ENCODE measurements at places on chromosomes 6 and 20.

GRCh38 chr6:73666393-73666792, 12.6 kb upstream of the SLC17A5 start:
- DNase-seq: no peak

DNA sequence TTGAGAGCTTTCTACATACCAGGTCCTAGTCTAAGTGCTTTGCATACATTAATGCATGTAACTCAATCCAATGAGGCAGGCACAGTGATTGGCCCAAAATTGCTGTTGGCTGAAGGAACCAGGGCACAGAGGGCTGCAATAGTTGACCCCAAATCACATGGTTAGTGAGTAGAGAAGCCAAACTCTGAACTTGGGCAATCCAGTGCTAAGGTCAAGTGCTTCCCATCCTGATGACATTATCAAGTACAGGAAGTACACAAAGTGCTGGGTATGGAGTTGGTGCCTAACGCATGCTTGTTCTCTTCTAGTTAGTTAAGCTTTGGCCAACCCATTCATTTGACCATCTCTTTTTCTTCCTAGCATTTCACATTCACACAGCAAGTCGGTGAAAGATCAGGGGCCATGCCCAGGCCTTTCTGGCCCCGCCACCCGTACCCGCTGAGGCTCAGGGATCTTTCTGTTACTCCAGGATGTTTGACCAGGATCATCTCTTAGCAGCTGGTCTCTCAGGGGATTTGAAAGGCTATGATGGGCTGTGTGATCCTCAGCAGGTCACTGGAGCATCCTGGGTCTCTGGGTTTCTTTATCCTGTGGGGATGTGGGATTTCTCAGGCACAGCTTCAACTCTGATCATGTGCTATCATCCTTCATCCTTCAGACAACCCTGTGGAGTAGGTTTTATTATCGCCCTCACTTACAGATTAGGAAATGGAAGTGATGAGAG, 7.0 kb downstream of the KCNB1 start:
- DNase-seq: no peak

GRCh38 chr20:23414526-23415188, 6.6 kb downstream of the NAPB start:
- DNase-seq: no peak

DNA sequence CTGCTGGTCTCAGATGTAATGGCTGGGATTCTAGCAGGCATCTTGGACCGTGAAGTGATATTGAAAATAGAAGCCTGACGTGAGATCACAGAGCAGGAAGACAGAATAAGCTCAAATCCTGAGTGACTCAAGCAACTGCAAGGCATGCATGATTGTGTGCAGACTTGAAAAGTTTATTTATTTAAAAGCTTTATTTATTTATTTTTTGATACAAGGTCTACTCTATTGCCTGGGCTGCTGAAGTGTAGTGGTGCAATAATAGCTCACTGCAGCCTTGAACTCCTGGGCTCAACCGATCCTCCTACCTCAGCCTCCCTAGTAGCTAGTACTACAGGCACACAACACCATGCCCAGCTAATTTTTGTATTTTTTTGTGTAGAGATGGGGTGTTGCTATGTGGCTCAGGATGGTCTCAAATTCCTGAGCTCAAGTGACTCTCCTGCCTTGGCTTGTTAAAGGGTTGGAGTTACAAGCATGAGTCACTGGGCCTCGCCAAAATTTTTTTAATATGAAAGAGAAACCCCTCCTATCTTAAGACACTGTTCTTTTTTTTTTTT, 40.1 kb upstream of the RNF144B start:
- no peak for DNase-seq

GRCh38 chr20:60310560-60311349, 352.5 kb downstream of the CDH26 start:
- DNase-seq: no peak

GRCh38 chr6:108868647-108869046, 20.4 kb downstream of the ARMC2 start:
- DNase-seq: no peak

DNA sequence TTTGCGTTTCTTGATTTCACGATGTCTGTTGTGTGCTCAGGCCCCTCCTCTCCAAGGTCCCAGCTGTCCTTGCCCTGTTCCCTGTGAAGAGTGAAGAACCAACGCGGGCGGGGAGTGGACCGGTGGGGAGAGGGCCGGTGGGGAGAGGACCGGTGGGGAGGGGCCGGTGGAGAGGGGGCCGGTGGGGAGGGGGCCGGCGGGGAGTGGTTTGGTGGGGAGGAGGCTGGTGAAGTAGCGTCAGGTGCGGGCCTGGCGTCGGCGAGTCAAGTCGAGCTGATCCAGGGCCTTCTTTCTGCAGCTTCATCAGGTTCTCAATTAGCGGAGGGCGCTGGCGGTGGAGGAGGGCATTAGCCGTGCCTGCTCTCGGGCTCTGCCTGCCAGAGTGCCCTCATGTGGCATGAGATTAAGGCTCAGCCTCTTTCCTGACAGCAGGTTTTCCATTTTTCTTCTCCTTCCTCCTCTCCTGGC, 21.2 kb upstream of the BHLHE23 start:
- DNase-seq: no peak

- DNase-seq: no peak
These were observed 35.8 kb downstream of the PDSS2 start for GRCh38 chr6:107423474-107423990.

GRCh38 chr20:40280616-40281015, 408.4 kb downstream of the MAFB start:
- DNase-seq: no peak

DNA sequence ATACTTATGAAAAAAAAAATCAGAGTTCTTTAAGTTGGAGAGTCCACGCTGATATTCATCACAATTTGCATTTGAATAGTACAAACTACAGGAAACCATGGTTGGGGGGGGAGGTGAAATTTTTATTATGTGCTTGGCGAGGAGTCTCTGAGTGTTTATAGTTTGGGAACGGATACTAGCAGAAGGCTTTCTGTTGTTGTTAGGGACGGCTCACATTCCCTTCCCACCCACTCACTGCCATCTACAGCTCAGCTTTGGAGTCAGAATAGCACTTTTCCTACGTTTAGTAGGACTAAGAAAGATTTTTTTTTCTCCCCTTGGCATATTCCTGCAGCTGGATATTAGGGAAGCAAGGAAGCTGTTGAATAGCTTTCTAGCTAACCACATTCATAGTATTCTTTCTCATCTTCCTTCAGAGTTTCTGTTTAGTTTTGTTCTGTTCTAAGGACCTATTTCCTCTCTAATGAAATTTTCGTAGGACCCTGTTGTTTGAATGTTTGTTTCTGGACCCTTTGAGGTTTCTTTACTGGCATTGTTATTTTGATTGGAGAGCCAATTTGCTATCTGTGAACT, 235.1 kb upstream of the ZNF217 start:
- DNase-seq: peak; percentile 56

DNA sequence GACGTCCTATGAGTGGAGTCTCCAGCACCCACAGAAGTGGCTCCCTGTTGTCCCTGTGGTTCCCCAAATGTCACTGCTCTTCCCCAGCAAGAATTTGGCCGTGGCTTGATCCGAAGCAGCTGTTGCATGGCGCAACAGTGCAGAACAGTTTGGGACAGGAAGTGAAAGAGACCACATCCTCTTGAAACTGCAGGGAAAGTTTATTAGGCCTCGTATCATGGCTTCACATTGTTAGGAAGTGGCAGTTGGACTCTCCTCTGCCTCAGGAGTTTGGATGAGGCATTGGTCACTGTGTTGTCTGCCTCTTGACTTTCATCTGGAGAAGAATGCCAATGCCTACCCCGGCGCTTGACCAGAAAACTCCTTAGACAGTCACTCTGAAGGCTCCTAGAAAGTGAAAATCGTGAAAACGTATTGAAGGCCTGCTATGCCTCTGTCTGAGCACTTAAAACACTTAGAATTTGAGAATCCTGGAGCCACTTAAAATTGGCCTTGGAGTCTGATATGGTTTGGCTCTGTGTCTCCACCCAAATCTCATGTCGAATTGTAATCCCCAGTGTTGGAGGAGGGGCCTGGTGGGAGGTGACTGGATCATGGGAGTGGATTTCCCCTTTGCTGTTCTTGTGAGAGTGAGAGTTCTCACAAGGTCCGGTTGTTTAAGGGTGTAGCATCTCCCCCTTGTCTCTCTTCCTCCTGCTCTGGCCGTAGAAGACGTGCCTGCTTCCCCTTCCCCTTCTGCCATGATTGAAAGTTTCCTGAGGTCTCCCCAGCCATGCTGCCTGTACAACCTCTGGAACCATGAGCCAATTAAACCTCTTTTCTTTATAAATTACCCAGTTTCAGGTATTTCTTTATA, 334.9 kb upstream of the JARID2 start:
- no peak for DNase-seq
